ENCODE measurements at places on chromosomes 5 and 9.
A peak's percentile ranks its signal among the peaks of the same experiment; 100 is the strongest.

- no peak for DNase-seq
These were observed 257.8 kb downstream of the FSTL4 start for GRCh38 chr5:133354323-133355185.

DNA sequence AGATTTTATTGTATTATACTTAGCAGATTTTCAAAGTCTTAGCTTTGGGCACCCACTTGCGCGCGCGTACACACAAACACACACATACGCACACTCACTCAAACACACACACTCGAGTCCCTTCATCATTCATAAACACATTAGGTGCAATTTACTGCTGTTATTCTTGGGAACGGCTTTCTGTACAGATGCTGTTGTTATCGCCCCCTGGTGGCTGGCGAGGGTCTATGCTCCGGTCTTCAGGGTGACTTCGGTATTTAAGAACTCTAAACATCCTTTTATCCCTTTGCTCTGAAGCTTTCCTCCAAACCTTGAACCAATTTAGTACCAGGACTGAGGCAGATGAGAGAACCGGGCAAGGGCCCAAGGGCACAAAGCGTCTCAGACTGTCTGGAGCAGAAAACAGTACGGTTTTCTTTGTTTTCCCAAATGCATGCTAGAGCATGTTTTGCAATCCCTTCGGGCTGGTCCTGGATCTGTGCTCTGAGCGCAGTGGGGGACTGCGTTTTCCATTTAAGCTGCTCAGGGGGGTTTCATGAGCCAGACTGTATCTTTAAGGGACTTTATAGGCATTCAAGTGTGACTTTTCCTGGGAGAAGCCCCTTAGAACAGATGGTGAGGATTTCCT is 1.7 kb upstream of the SLIT3 start:
- DNase-seq = peak; percentile 67

DNA sequence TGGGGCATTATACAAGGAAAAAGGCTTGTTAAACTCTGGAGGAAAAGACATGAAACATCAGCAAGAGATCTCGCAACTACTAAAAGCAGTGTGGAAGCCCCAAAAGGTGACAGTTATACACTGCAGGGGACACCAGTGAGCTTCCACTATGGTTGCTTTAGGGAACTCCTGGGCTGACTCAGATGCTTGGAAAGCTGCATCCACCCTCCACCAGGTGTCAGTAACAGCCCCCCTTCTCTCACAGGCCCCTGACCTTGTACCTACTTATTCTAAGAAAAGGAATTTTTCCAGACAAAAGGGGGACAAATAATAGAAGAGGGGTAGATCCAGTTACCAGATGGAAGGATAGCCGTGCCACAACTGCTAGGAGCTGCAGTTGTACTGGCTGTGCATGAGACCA is 154.4 kb upstream of the COX7C start:
- no peak for DNase-seq

GRCh38 chr9:114430457-114430856 is 42.7 kb upstream of the AKNA start:
- no peak for DNase-seq

DNA sequence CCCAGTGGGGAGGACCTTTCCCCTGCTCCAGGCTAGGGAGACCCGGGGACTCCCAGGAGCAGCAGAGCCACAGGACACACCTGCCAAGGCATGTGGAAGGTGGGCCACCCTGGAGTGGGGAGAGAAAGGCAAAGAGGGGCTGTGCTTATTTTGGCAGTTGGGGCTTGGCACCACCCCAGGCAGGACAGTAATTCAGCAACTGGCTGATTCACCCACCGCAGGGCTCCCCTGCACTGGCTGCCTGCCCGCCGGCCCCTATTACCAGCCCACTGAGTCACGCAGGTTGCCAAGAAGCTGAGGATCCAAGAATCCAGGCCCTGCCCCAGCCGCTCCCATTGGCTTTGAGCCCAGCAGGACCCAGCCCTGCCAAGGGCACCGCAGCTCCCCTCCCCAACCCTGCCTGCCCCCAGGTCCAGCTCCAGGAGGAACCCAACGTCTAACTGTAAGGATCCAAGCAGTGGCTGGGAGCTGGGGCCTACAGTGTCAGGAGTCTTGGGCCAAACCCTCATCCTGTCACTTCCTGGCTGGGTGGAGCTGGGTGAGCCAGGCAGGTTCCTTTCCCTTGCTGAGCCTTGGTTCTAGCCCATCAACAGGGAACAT is 14.2 kb upstream of the RALGDS start:
- DNase-seq = no peak

DNA sequence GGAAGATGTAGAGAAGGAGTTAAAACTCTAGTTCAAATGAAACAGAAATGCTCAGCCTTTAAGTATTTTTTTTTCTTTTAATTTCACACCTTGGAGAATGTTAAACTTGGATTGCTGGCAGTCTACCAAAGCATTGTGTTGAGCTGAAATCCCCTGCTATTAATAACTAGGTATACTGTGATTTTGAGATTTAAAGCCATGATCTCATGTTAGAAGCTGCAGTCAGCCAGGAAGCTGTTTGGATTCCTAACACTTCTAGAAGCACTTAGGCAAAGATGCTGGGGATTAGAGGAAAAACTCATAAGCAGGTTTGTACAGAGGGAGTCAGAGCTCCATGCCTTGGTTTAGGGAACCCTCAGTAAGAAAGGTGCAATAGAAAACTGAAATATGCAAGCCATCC is 141.4 kb downstream of the KIF4B start:
- DNase-seq = no peak
